CD4-positive, alpha-beta T cell treated with Interleukin-6 at 100 ng/mL for 8 hours (primary cell): ENCODE measurements at places on chromosomes 1 and 21.

DNA sequence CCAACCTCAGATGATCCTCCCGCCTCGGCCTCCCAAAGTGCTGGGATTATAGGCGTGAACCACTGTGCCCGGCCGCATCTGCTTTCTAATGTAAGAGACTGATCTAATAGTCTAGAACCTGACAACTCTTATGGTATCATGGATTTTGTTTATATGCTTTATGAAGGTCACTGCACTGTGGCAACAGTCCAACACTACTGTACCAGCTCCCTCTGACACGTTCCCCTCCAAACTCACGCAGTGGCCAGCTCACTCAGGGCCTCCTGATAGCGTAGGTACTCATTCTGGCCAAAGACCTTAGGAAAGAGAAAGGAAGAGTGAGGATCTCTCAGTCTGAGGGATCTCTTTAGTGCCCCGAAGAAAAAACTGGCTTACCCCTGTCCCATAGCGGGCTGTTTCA lies 6.0 kb upstream of the CFAP141 start:
- no peak for DNase-seq

GRCh38 chr1:40926441-40926840 lies 53.1 kb upstream of the CTPS1 start:
- DNase-seq = no peak

GRCh38 chr1:27306892-27307761 lies 14.8 kb upstream of the TMEM222 start:
- no peak for DNase-seq

GRCh38 chr1:57943365-57943764 lies 519.5 kb upstream of the DAB1 start:
- DNase-seq = no peak
